H4 (cell line): ENCODE measurements at places on chromosomes 4 and X.

DNA sequence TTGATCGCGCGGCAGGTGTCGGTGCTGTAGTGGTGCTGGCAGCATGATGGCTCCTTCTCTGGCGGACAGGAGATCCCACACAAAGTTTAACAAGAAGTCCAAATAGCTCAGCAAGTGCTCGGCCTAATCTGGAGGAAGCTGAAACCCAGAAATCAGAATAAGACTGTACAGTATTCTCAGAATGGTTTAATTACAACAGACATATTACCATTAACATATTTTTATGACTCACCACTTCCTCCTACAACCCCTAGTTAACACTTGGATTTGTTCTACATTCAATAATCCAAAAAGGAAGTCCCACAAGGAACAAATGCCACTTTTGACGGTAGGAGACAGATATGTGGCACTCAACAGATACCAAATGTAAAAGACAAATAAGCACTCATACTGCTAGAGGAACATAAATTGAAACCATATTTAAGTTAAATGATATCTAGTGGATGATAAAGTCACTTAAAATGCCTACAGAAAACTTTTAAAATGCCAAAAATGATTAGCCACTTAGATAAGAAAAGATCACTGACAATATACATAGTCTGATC is 91.2 kb downstream of the HUWE1 start:
- no peak for DNase-seq

DNA sequence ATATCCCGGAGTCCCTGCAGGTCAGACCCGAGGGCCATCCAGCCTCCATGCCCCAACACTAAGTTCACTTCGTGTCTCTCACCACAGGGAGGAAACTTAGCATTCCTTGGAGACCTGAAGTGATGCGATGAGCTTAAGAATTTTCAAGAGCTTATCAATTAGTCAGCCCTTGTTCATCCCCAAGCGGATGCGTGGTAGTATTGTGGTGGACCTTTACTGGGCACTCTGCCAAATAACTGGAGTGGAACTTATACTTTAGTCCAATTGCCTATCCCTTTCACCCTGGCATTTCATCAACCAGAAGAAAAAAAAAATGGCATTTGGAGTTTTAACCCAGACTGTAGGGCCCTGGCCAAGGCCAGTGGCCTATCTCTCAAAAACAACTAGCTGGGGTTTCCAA is 137.1 kb downstream of the RELL1 start:
- peak; percentile 79 for DNase-seq

DNA sequence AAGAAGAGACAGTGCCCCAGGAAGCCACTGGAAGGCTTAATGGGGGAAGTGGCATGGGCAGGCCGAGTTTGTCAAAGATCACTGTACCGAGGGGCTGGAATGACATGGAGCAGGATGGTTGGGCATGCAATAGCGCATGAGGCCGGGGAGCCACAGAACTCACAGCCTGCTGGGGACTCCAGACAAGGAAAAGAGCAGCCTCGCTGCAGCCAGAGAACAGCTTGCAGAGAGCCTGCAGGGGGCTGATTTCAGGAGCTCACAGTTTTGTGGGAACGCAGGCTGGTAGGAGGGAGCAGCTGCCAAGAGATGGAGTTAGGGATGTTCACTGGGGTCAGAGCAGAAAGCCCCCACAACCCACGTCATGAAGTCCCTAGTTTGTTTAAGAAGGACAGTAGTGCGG is 45.4 kb downstream of the STOX2 start:
- DNase-seq, result no peak

- no peak for DNase-seq
Observed at GRCh38 chrX:27466051-27466450, 2.9 kb upstream of the PPP4R3C start.

- DNase-seq, result no peak
Observed at GRCh38 chrX:132046533-132046932, 23.4 kb downstream of the STK26 start.

GRCh38 chrX:21985332-21985777 is 44.8 kb downstream of the SMS start:
- DNase-seq, result peak; percentile 65

DNA sequence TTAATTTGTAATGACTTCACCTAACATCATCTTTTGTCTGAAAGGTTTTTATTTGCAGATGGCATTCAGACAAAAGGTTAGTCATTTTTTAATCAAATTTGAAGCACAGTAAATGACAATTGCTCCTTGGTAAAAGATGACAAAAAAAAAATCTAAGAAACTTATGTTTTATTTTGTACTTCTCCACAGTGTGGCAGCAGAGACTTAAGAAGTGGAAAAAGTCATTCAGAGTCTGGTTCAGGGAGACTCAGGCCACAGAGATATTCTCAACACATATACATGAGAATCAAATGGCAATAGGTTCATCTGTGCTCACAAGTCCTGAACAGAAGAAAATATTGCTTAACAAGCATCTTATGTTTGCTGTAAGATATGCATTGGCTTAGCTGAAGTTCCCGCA is 436.2 kb downstream of the KCNIP4 start:
- DNase-seq, result peak; percentile 47
